Activated T-helper 1 cell treated with anti-CD3 and anti-CD28 coated beads, Interleukin-2, amount 50 U/mL, for 16 hours (primary cell): ENCODE measurements at places on chromosomes 2 and 18.

DNA sequence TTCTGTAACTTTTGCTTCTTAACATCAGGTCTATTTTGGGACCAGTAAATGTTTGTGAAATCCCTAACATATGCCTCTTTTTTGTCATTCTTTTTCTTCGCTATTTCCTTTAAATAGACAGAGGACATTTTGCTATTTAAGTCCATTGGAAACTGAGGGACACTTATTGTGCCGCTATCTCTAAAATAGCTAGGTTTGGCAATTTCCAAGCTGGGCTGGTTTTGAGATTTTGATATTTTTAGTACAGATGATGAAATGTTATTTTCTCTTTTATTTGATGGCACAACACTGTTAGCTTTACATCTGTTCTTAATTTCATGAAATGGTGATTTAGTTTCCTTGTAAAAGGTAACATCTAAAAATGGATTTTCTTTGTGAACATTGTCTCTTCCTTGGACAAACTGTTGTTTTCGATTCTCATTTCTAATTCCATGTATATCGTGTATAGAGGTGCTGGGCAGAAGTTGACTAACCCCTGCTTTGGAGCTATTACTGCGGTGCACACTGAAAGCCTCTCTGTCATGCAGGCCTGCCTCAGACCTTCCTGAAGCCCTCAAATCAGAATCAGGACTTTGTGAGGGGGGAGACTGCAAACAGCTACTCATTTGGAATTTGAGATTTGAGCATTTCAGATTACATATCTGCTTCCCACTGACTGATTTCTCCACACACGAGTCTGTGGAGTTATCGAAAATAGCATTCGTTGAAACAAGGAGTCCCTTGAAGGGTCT lies 594 bp downstream of the RAD51AP2 start:
- DNase-seq = no peak

GRCh38 chr2:52428224-52428623 lies 1339.4 kb upstream of the CHAC2 start:
- no peak for DNase-seq

DNA sequence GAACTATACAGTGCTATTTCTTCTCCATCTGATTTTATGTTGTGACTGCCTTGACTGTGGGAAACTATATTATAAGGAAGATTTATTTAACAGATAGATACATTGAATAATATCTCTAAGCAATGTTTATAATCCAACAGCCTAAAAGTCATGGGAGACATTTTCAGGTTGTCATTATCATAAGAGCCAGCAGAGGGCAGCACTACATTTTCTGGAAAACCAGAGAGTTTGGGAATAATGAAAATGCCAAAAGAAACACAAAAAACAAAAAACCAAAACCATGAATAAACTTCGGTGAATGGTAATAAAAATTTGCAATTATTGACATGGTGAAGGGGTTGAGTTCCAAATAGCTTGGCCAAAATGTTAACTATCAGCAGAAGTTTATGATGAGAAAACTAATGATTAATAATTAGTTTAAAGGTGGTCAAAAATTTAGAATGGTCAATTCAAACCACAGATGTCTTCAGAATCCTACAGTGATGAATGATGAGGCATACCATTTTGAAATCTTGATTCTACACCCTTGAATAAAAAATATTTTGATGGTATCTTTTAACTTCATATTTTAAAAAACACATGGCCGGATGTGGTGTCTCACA lies 4.7 kb downstream of the EEF1B2 start:
- DNase-seq = no peak

GRCh38 chr2:227853765-227854271 lies 17.6 kb upstream of the DAW1 start:
- no peak for DNase-seq

GRCh38 chr2:88838165-88838635 lies 146.7 kb downstream of the RPIA start:
- DNase-seq = no peak

- DNase-seq = no peak
Measured at GRCh38 chr2:98910349-98911125, 25.5 kb downstream of the CRACDL start.

GRCh38 chr2:234271338-234271737 lies 220.8 kb downstream of the SPP2 start:
- no peak for DNase-seq

GRCh38 chr2:196604196-196604595 lies 35.3 kb upstream of the CCDC150 start:
- DNase-seq = no peak

- DNase-seq = peak; percentile 49
Measured at GRCh38 chr2:239882331-239882732, 142.8 kb downstream of the NDUFA10 start.

- DNase-seq = no peak
Measured at GRCh38 chr2:9286554-9287399, 80.2 kb downstream of the ASAP2 start.

DNA sequence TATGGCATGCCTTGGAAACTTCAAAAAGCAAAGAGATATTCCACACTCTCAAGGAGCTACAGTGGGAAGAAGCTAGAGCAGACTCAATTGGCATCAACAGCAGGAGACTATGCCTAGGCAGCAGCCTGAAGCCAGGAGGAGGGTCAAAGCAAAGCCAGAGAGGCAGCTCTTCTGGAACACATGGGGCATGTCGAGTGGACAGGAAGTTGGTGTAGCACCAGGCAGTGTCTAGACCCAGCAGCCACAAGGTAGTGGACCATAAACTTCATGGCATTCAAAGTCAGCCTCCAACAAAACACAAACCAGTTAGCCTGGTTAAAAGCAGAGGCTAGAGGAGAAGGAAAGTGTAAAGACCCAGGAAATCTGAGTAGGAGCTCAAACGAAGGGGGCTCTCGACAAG lies 311.2 kb upstream of the PKDCC start:
- DNase-seq = no peak

DNA sequence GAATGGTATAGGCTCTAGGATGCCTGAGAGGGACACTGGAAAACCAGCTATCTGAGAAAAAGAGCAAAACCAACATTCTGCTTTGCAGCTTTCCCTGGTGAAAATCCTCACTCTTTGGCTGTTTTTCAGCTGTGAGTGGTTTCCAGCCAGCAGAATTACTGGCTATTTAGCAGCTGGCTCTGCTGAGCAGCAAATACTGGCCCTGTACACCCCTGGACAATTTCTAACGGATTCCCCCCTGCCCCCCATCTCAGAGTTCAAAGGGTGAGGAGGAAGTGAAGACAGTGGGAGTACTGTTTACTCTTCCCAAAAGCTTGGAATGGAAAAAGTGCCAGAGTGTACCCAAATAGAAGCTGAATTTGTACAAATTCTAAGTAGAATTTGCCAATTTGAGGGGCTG lies 26.1 kb upstream of the IMP4 start:
- DNase-seq = no peak
